ENCODE measurements at places on chromosomes 6 and 20.

DNA sequence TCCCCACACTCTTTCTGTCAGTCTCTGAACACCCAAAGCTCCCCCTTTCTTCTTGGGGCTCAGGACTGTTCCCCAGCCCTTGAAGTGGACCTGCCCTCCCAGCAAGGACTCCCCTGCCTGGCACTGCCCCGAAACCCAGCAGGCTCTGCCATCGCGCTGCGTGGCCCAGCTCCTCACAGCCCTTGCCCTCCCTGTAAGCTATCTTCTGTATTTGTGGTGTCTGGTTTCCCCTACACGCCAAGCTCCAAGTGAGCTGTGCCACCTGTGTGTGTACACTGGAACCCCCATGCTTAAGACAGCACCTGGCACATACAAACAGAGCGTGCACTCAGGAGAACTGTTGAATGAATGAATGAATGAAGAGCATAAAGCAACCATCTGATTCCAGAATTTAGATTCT lies 57.7 kb downstream of the TMEM242 start:
- DNase-seq: no peak

- no peak for DNase-seq
These were observed 500.4 kb upstream of the CHD6 start for GRCh38 chr20:42118409-42119125.

DNA sequence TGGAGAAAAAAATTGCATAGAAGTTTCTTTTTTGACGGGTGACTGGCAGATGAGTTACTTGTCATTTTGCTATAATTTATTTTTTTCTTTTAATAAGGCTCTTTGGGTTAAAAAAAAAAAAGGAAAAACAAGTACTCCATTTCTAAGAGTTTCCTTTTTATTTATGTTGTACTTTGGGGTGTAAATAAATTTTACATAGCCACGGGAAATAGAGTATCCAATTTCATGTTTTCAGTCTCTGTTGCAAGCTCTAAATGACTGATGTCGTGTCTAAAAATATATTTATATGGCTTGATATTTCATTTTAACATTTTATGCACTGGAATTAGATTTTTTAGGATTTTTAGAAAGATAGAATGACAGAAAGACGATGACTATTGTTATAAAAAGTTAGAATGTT lies 3.4 kb downstream of the EYA4 start:
- no peak for DNase-seq

GRCh38 chr6:75986935-75987334 lies 85.5 kb downstream of the IMPG1 start:
- no peak for DNase-seq

- DNase-seq: no peak
These were observed 350.7 kb downstream of the LAMA2 start for GRCh38 chr6:129233458-129234134.

DNA sequence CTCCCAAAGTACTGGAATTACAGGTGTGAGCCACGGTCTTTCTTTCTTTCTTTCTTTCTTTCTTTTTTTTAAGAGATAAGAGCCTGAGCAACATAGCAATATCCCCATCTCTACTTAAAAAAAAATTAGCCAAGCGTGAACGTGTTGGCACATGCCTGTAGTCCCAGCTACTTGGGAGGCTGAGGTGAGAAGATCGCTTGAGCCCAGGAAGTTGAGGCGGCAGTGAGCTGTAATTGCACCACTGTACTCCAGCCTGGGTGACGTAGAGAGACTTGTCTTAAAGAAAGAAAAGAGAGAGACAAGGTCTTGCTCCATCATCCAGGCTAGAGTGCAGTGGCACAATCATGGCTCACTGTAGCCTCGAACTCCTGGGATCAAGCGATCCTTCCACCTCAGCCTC lies 162.0 kb upstream of the MLN start:
- no peak for DNase-seq
